ENCODE measurements at places on chromosomes 2 and 18. TPM values are rescaled to one million over a fixed set of nuclear protein-coding genes. Genes with fewer than 3 reads are reported as not detected.

SLC23A3 gene
- 0.11 TPM for polyA plus RNA-seq

DLGAP1 gene
- 0.89 TPM for polyA plus RNA-seq

SLC9A2 gene
- not detected for polyA plus RNA-seq

VWA3B gene
- polyA plus RNA-seq: 0.69 TPM

AQP12A gene
- 0.50 TPM for polyA plus RNA-seq

BUB1 gene
- polyA plus RNA-seq: 17.9 TPM

FAM237A gene
- polyA plus RNA-seq: not detected

FAP gene
- polyA plus RNA-seq: not detected

GREB1 gene
- polyA plus RNA-seq: 27.1 TPM

RMDN2 gene
- polyA plus RNA-seq: 3.6 TPM

ARHGAP25 gene
- polyA plus RNA-seq: 7.8 TPM

GPBAR1 gene
- polyA plus RNA-seq: 2.9 TPM

HAAO gene
- polyA plus RNA-seq: 0.43 TPM

PLGLB2 gene
- 0.60 TPM for polyA plus RNA-seq

CGREF1 gene
- 0.99 TPM for polyA plus RNA-seq

SERPINB8 gene
- polyA plus RNA-seq: 0.90 TPM

INPP5D gene
- polyA plus RNA-seq: 4.5 TPM

PRKAG3 gene
- 0.12 TPM for polyA plus RNA-seq

RNF152 gene
- polyA plus RNA-seq: 1.1 TPM

PLGLB1 gene
- 4.6 TPM for polyA plus RNA-seq

CEP68 gene
- 29.4 TPM for polyA plus RNA-seq

ARHGAP28 gene
- polyA plus RNA-seq: 19.5 TPM

SPP2 gene
- polyA plus RNA-seq: not detected

POMC gene
- polyA plus RNA-seq: 2.0 TPM

MYO3B gene
- not detected for polyA plus RNA-seq

SCYGR5 gene
- not detected for polyA plus RNA-seq

CAPN14 gene
- polyA plus RNA-seq: not detected

MRPS5 gene
- polyA plus RNA-seq: 118 TPM

DSG4 gene
- not detected for polyA plus RNA-seq

KCNJ3 gene
- 2.0 TPM for polyA plus RNA-seq

ANKRD23 gene
- polyA plus RNA-seq: 2.5 TPM

RUFY4 gene
- not detected for polyA plus RNA-seq

TMEFF2 gene
- polyA plus RNA-seq: 1.3 TPM

POTEJ gene
- 0.59 TPM for polyA plus RNA-seq

POTEF gene
- polyA plus RNA-seq: 14.9 TPM

IGFBP5 gene
- 28.0 TPM for polyA plus RNA-seq

RGPD5 gene
- polyA plus RNA-seq: 21.6 TPM

GKN2 gene
- not detected for polyA plus RNA-seq

OTOS gene
- not detected for polyA plus RNA-seq

MGAT5 gene
- polyA plus RNA-seq: 12.5 TPM

LYG1 gene
- 1.8 TPM for polyA plus RNA-seq

C2orf80 gene
- polyA plus RNA-seq: not detected

DSG1 gene
- polyA plus RNA-seq: not detected

MYL12A gene
- 321 TPM for polyA plus RNA-seq

LRP2 gene
- polyA plus RNA-seq: 1.2 TPM

PHOSPHO2 gene
- 7.0 TPM for polyA plus RNA-seq

FABP1 gene
- polyA plus RNA-seq: 0.24 TPM
